NCI-H2081 (cell line): ENCODE measurements at places on chromosomes 7 and 10.

DNA sequence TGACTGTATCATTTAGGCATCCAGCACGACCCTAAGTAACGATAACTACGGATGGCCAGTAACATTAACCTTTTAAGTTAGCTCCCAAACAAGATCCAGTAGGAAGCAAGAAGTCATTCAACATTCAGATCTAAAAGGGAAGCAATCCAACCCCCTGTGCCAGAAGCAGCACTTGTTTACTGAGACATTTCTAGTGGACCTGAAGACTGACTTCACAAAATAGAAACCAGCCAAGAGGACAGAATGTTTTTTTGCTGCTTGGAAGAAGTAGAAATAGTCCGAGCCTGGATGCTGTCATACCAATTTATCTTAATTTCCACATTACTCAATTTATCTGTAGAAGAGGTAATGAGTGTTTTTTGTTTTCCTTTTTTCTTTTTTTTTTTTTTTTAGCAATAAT, 88.0 kb upstream of the CTTNBP2 start:
- DNase-seq, result no peak

DNA sequence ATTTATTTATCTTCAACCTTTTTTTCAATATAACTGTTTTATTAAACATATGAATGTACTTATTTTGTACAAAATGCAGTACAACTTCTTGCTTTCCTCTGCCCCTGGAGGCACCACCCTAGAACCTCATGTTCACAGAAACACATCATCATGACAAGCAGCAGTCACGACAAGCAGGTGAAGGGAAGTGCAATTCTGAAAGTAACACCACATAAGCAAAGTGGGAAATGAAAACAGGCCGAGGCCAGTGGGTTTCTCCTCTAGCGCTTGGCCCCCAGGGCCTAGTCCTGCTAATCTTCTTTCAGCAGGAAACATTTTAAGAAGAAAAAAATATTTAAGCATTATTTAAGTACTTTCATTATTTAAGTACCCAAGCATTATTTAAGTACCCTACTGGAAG, 598.1 kb downstream of the SH2D4B start:
- DNase-seq, result no peak

DNA sequence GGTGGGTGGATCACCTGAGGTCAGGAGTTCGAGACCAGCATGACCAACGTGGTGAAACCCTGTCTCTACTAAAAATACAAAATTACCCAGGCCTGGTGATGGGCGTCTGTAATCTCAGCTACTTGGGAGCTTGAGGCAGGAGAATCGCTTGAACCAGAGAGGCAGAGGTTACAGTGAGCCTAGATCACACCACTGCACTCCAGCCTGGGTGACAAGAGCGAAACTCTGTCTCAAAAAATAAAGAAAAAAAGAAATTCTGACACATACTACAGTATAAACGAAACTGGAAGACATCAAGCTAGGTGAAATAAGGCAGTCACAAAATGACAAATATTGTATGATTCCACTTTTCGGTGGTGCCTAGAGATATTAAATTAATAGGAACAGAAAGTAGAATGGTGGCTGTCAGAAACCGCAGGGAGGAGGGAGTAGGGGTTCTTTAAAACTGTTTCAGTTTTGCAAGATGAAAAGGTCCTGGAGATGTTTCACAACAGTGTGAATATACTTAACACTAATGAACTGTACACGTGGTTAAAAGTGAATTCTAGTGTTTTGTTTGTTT, 23.2 kb downstream of the PILRA start:
- no peak for DNase-seq

- no peak for DNase-seq
These were observed 180.5 kb downstream of the SUGCT start for GRCh38 chr7:40315277-40315676.

DNA sequence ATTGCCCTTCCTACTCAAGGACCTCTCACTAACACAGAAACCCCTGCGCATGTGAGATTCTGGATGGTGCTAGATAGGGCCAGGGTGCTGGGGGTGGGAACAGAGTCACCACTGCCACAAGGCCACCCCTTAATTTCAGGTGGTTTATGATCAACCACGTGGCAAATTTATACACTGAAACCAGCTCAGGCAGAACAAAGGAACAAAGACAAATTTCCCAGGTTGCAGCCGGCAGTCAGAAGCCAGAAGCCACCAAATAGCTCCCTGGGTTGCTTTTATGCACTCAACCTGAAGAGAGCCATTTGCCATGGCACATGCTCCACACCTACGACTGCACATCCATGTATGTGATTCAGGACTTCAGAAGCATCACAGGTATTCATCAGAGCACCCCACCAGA, 2.5 kb downstream of the VOPP1 start:
- peak; percentile 81 for DNase-seq

DNA sequence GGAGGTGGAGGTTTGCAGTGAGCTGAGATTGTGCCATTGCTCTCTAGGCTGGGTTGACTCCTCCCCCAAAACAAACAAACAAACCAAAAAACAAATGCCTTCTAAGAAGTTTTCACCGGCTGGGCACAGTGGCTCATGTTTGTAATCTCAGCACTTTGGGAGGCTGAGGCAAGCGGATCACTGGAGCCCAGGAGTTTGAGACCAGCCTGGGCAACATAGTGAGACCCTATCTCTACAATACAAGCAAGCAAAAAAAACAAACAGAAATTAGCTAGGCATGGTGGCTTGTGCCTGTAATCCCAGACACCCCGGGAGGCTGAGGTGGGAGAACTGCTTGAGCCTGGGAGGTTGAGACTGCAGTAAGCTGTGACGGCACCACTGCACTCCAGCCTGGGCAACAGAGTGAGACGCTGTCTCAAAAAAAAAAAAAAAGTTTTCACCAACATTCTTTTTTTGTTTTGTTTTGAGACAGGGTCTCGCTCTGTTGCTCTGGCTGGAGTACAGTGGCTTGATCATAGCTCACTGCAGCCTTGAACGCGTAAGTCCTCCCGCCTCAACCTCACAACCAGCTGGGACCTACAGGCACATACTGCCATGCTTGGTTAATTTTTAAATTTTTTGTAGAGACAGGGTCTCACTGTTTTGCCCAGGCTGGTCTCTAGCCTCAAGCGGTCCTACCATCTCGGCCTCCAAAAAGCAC, 1.3 kb upstream of the ZAN start:
- DNase-seq, result no peak

GRCh38 chr7:36013246-36014014, 139.6 kb upstream of the EEPD1 start:
- no peak for DNase-seq

DNA sequence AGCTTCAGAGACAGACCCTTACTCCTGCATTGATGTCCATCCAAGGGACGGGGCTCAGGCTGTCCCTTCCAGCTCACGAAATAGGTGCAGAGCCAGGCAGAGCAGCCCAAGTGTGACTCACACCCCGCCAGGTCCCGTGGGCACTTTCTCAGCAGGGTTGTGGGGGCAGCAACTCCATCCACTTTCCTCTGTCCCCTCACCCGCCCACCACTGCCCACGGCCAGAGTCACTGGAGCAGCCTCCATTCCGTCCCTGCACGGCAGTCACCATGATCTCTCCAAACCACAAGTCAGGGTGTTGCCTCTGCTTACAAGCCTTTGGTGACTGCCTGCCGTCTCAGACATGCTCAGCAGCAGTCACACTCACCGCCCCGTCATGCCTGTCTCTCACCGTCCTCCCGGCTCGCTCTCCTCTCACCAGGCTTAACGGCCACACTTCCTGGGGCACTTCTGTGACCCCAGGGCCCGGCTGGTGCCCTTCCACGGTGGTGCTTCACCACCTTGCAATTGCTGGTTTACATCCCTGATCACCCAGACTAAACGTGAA, 39.3 kb downstream of the CALML3 start:
- DNase-seq, result no peak

DNA sequence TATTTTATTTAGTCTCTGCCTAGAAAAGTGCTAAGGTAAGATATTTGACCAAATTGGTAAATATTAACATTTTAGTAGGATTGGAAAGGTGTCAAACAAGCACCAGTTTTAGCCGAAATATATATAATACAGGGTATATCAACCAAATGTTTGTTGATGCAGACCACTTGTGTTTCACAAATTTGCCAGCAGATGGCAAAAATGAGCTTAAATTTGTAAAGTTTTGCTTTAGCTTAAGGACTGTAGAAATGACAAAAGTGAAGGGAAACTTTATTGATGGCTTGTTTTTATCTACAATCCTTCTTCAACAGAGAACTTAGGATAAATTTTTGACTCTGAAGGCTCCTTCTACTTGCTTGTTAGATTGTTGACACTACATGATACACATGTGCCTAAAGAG, 4.8 kb upstream of the POLR1F start:
- peak; percentile 23 for DNase-seq

DNA sequence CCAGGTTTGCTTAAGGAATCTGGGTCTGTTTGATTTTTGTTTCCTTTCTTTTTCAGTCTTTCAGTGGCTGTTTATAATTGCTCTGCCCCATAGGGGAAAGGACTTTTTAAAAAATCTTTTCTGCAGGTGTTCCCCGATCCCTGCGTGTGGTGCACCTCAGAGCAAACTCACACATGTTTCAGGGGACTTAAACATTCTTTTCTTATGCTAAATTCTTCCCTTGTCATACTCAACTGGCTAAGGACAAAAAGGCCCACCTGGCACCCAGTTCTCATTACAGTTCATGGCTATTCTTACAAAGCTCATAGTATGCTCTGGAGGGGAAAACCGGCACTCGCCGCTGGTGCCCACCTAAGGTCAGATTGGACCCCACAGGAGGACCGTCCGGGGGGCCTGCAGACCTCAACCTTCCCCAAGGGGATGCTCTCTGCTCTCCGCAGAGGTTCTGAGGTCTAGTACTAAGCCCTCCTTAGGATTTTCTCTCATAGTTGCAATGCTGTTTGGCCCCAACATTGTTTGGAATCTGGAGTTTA, 220.3 kb downstream of the HGF start:
- no peak for DNase-seq

GRCh38 chr10:35613597-35614226, 8.6 kb downstream of the GJD4 start:
- DNase-seq, result no peak

GRCh38 chr7:130386876-130387275, 6.6 kb downstream of the CPA1 start:
- DNase-seq, result no peak

GRCh38 chr7:74329225-74329624, 40.0 kb downstream of the CLIP2 start:
- DNase-seq, result no peak

- DNase-seq, result no peak
These were observed 634 bp upstream of the OR9A4 start for GRCh38 chr7:141915565-141915964.

DNA sequence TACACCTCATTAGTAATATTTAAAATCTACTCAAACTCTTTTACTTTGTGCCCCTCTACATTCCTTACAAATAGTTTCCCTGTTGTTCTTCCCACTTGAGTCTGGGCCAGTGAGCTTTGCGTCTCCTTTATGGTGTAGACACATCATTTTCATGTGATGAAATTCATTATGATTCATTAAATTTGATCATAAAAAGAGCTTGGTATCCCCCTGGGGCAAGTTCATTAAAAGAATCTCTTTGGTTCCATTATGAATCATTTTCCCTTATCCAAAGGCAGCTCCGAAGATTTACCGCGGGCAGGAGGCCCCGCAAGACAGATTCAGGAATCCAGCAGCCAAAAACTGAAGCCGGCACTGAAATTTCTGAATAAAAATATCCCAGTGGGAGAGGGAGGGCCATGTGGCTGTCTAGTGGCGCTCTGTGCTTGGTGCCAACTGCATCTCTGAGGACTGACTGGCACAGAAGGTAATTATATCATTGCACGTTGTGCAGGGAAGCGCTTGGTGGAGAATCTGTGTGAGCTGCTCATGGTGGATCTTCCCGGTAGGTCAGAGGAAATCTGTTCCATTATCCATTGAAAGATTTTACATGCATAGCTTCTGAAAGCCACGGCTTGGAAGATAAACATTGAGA, 151.4 kb upstream of the PITRM1 start:
- no peak for DNase-seq

GRCh38 chr10:130049987-130050386, 60.6 kb downstream of the C10orf143 start:
- no peak for DNase-seq

GRCh38 chr7:33770576-33770975, 134.8 kb upstream of the BMPER start:
- DNase-seq, result no peak

DNA sequence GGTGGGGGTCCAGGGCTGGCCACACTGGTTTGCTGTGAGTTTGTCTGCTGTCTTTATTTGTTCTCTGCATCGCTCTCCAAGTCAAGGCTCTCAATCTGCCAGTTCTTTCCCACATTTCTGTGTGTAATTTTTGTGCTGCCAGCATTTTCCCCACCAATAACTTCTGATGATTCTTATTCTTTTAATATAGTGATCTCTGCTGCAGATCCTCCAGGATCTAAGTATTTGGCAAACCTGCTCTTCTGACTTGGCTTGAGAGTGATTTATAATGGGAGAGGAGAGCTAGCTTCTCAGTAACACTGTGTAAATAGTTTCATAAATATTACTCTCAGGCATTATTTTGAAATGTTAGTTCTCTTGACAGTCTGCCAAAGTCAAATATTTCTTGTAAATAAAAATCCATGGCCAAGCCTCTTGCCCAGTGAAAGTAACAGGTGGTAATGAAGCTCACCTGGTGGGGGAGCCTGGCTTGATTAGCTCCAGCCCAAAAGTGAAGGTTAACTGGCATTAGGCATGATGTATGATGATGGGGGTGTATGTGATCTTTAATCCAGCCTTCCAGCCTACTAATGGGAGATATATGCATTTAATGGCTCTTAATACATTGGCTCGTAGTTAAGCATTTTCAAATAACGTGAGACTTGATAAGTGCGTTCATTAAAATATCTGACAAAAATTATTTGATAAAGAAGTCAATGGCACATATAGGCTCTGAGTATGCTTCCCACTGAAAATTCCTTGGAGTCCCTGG, 1055.9 kb downstream of the KCNMA1 start:
- DNase-seq, result no peak

- DNase-seq, result no peak
These were observed 67.9 kb downstream of the ZNF680 start for GRCh38 chr7:64494912-64495461.

DNA sequence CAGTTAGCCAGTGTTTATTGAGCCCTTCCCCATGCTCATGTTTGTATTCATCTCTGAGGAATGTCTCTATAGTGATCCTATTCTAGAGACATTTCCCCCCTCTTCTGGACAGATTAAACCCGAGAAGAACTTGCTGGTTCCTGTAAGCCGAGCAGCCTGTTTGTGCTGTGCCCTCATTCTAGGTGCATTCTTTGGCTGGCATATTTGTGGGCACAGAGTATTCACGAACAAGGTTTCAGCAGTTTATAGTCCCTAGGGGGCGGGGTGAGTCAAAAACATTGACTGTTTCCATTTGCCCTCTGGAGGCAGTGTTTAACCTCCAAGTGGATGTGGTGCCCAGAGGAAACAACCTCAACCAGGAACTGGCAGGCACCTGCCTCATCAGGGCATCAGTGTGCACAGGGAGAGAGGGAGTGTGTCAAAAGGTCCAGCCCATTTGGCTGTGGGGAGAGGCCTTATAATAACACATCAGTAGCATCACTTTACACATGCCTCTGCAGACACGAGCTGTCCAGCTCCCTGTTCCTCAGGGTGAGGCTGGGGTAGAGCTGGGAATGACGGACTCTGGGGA, 273.3 kb upstream of the LRGUK start:
- peak; percentile 47 for DNase-seq

- DNase-seq, result no peak
These were observed 138.5 kb downstream of the SRPK2 start for GRCh38 chr7:105250239-105250638.

- no peak for DNase-seq
These were observed 5.0 kb upstream of the LGI1 start for GRCh38 chr10:93752761-93753160.

- no peak for DNase-seq
These were observed 84.7 kb upstream of the C1QL3 start for GRCh38 chr10:16606421-16606820.

- no peak for DNase-seq
These were observed 133.2 kb upstream of the IGFBP3 start for GRCh38 chr7:46054272-46054671.
